Activated CD4-positive, alpha-beta memory T cell treated with anti-CD3 and anti-CD28 coated beads for 36 hours (primary cell): ENCODE measurements at places on chromosomes 1 and 21. TPM values are rescaled to one million over a fixed set of nuclear protein-coding genes. Genes with fewer than 3 reads are reported as not detected.

Gene LCE3E
- not detected for total RNA-seq

Gene MCOLN2
- total RNA-seq = 42.1 TPM

Gene CD53
- 240 TPM for total RNA-seq

Gene JAM2
- total RNA-seq = 1.2 TPM

Gene KDM5B
- total RNA-seq = 39.4 TPM

Gene HSPG2
- 2.8 TPM for total RNA-seq

Gene ZNF683
- total RNA-seq = not detected

Gene LCE1D
- total RNA-seq = not detected

Gene ACTL8
- not detected for total RNA-seq

Gene MPL
- not detected for total RNA-seq

Gene PEAR1
- total RNA-seq = not detected

Gene C2CD4D
- 3.3 TPM for total RNA-seq

Gene KRTAP21-2
- not detected for total RNA-seq

Gene IL20
- total RNA-seq = not detected

Gene SZRD1
- 191 TPM for total RNA-seq

Gene TRABD2B
- total RNA-seq = not detected

Gene TRPM2
- 1.6 TPM for total RNA-seq

Gene TDRD5
- total RNA-seq = not detected
